Hypothalamus (tissue), 51 donors: ENCODE measurements at places on chromosomes 5 and 9.
A peak's percentile ranks its signal among the peaks of the same experiment; 100 is the strongest.

DNA sequence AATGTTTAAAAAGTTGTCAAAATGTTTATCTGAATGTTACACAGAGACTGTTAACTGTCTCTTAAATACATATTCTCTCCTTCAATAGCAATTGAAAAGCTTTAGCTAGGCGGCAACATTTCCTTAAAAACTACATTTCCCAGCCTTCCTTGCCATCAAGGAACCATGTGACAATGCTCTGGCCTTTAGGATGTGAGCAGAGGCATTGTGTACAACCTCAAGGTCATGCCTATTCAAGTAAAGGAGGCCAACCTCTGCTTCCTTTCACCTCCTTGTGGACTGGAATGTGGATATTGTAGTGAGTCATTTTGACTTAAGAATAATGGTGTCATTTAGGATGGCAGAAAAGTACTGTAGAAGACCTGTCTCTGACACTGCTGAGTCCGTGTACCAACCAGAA is 23.7 kb upstream of the MROH2B start:
- no peak for DNase-seq

DNA sequence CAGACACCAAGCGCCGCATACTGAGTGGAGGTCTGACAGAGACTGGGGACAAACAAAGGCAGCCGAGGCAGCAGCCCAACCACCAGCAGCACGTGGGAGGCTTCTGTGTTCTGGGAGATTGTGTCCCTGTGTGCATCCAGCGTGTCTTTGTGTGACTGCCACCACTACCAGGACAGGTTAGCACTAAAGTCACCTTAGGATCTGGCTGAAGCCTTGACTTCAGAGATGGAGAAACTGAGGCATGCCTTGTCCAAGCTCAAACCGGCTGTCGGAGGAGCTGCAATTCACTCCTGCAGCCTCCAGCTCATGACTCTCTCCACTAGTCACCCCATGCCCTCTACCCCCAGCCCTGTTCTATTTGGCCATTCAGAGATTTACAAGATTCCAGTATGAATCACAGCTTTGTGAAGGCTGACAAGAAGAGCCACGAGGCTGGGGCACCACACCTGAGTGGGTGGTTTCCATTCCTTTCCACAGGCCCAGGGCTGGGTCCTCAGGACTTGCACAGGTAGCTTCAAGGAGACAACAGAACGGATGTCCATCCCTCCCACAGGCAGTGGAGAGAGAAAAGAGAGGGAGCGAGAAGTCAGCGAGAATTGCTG is 69.3 kb downstream of the SHB start:
- no peak for DNase-seq

GRCh38 chr9:121652021-121652837 is 795 bp downstream of the DAB2IP start:
- no peak for DNase-seq

DNA sequence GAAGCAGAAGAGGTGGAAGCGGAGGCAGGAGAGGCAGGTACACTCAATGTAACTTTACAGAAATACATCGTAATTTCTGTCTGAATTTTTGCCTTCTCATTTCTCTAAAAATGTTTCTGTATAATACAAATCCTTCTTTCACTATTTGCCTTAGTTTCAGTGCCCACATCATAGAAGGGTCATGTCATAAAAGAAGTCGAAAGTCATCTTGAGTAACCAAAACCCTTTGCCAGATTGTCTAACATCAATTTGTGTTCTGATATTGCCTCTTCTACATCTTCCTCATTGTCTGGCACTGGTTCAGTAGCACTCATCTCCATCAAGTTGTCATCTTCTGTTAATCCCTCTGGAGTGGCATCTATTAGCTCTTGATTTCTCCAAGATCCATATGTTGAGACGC is 6.2 kb upstream of the CYFIP2 start:
- DNase-seq, result no peak

- DNase-seq, result no peak
Observed at GRCh38 chr5:120655828-120656435, 191.8 kb downstream of the PRR16 start.

DNA sequence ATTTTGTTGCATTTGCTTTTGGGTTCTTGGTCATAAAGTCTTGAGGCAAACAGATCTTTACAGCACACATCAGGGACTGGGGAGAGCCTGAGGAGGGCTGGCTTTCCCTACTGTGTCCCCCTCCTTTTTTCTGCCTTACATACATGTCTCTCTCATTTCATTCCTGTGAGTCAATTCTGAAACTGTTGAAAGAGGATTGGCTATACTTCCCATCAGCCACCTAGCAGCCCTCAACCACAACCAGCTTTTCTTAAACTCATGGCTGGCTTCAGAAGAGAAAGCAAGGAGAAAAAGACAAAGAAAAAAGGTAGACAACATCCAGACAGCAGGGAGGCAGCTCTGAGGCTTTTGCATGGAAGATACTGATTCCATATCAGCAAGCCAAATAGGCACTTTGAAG is 374.8 kb upstream of the KIF2A start:
- no peak for DNase-seq

GRCh38 chr9:27179245-27179865 is 70.3 kb downstream of the TEK start:
- no peak for DNase-seq

- peak; percentile 78 for DNase-seq
Observed at GRCh38 chr5:111092062-111092853, at the start of gene WDR36. Gene WDR36, plus strand, starts transcription at chr5:111092348. Its CDS starts 109 bp downstream, at chr5:111092457.

- no peak for DNase-seq
Observed at GRCh38 chr5:161096581-161096980, 244.6 kb upstream of the ATP10B start.

DNA sequence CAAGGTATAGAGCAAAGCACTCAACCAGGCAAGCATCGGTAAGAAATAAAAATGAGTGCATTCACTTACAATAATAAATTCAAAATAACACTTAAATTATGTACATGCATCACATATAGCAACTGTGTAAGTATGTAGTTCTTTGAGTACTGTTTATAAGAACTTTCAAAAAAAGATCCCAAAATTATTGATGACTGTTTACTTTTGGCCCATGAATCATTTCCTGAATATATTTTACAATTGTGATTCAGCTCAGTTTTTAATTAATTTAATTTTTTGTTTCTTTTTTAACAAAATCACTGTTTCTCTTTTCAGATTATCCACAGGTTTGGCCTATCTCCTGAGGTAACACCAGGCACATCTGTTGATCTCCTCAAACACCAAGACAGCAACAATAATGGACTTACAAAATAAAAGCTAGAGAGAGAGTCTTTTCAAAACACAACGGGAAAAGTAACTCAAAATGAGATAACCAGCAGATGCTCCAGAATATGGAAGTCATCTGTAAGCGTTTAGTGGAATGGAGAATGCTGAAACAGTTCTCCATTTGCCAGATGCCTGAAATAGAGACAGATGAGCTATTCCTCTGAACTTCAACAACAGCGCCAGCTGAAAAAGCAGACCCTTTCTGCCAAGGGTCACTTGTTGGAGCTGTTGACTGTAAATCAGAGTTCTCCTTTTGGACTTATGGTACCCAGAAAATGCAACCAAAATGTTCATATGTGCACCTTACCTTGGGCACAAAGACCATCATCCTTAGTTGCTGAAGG is 348.6 kb upstream of the RGMB start:
- DNase-seq, result no peak

GRCh38 chr9:69155341-69156030 is 18.6 kb upstream of the TJP2 start:
- DNase-seq, result no peak

DNA sequence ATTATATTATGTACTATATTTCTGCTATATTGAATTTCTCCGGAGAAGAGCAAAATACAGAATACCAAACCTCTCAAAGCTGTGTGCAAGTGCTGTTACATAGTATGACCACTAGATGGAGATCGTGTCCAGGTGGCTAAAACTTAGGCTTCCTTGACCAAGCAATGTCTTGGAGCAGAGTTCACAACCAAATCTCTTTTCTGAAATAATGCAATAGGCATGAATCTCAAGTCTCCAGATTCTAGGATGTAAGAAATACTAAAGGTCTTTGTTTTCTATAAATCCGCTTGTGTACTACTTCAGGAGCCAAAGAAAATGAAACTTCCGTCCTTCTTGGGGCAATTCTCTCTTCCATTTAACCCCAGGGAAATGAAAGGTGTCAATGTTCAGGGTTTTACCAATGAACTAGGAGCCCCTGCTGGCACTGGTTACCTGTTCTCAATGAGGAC is 181.5 kb upstream of the RAI14 start:
- no peak for DNase-seq

DNA sequence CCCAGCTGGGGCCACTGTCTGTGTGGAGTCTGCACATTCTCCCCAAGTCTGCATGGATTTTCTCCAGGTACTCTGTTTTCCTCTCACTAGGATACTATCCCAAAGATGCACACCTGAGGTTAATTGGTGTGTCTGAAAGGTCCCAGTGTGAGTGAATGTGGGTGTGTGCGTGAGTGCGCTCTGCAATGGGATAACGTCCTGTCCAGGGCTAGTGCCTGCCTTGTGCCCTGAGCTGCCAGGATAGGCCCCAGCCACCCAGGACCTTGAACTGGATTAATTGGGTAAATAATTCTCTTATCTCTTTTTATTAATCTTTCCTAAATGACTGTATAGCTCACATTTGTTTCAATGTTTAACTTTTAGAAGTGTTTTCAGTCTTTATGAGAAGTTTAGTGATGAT is 11.5 kb upstream of the PANK3 start:
- DNase-seq, result no peak

GRCh38 chr9:122297512-122297911 is 32.8 kb downstream of the MRRF start:
- no peak for DNase-seq

DNA sequence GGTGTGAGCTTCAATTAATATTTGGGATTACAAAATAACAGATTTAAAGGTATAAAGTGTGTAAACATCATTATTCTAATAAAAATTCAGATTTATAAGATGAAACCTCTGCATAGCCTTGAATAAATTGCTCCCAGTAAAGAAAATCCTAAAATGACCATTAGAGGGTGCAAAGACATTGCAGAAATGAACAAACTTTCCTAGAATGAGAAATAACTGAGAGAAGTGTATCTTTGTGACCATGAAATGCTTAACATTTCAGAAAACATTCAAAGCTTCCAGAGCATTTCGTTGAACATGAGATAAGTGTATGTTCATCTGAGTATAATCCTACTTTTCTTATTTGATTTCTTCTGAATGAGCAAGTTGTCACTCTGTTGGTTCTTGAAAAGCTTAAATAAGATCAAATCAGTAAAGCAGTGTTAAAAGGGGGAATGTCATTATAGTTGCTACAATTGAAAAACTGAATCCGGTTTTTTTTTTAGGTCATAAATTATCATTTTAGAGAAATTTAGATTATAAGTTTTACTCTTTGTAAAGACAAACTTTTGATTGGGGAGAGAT is 24.7 kb upstream of the NUDT12 start:
- no peak for DNase-seq

DNA sequence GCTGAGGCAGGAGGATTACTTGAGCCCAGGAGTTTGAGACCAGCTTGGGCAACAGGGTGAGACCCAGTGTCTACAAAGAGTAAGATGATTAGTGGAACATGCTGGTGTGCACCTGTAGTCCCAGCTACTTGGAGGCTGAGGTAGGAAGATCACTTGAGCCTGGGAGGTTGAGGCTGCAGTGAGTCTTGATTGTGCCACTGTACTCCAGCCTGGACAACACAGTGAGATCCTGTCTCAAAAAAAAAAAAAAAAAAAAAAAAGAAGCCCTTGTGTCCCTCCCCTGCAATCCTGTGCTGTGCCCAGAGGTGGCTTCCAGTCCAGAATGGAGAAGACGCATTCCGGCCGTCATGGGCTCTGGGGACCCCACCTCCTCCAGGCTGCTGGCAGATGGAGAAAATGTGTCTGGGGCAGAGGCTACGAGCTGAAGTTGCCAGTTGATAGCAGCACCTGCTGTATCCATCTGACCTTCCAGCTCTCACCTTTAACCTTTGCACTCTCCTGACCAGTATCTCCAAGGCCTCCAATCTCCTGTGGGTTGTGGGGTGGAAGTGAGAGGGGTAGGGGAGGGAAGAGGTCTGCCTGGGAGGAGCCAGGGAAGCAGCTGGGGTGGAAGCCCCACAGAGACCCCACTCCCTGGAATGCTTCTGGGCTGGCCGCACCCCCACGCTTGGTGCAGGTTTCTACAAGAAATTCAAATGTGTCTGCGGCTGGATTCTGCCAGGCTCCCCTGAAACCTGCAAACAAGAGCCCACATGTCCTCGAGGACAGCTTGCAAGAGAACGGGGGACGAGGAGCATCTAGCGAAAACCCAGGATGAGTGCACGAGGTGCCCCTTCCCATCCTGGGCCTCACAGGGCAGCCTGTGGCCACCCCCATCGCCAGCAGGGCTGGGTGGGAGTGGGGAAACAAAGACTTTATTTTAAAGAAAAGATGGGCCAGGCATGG is 148.3 kb upstream of the IER5L start:
- no peak for DNase-seq

DNA sequence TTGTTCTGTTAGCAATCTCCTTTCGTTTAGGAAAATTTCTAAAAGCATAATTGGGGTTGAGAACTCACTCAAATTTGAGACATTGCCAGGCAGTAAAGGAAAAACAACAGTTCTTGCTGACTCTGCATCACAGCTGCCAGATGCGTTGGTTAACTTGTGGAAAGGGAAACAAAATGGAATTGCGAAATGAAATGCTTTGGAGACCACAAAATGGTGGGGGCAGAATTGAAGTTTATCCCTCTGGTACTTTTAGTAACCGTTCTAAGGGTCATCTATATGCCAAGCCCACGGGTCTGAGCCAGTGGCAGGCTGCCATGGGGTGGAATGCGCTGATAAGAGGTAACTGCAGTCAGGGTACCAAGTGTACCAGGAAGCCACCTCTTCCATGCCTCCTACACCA is 28.6 kb upstream of the SELENOP start:
- DNase-seq, result no peak

- DNase-seq, result no peak
Observed at GRCh38 chr9:101586651-101587050, 8.1 kb downstream of the PPP3R2 start.

- no peak for DNase-seq
Observed at GRCh38 chr9:138022121-138022741, 144.6 kb downstream of the CACNA1B start.

- DNase-seq, result no peak
Observed at GRCh38 chr5:152488869-152489268, 83.8 kb upstream of the NMUR2 start.

DNA sequence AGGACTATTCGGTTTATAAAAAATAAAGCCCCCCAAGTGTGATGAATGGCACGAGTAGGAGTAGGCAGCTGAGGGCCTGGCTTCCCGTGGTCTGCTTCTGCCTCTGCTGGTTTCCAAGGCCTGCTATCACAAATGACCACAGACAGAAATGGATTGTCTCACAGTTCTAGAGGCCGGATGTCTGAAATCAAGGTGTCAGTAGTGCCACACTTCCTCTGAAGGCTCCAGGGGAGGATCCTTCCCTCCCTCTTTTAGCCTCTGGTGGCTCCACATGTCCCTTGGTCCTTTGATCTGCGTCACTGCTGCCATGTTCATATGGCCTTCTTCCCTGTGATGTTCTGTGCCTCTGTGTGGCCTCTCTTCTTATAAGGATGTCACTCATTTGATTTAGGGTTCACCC is 15.1 kb downstream of the PRKACG start:
- no peak for DNase-seq

- DNase-seq, result no peak
Observed at GRCh38 chr9:5518937-5519319, 8.6 kb downstream of the PDCD1LG2 start.

- no peak for DNase-seq
Observed at GRCh38 chr5:170471551-170472178, 32.2 kb upstream of the KCNIP1 start.
